ENCODE measurements at places on chromosomes 4 and X.

GRCh38 chrX:79631526-79631925 lies 264.4 kb upstream of the ITM2A start:
- DNase-seq = no peak

- no peak for DNase-seq
Measured at GRCh38 chr4:1019729-1020470, 8.5 kb downstream of the FGFRL1 start.

DNA sequence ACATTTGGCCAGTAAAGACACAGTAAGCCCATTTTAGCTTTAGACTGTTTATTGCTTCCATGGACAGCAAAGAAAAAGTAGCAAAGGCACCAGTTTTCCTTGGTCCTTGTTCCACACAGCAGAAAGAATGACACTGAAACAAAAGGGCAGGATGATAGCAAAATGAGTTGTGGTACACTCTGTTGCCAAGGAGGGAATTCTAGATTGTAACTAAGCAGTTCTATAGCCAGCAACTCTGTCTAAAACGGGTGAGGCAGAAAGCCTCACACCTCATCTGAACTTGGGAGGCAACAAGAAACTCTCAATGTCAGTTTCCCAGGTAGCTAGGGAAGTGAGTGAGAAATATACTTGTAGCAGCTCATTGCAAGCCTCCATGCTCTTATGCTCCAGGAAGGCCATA lies 39.2 kb downstream of the BBS12 start:
- no peak for DNase-seq

DNA sequence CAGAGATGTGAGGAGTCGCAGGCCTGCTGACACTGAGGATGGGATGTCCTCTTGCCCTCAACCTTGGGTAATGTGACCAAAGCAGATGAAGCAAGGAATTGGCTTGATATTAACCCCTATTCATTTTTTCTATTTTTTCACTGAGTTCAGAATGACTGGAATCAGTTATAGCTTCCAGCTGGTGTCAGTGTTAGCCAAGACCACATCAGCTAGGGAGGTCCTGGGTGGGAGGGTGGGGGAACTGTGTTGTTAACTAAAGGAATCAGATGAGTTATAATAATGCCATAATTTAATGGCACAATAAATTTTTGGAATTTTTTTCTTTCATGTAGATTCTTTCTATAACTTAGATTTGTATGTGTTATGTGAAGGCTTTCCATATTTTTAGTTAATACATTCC lies 91.9 kb downstream of the EGF start:
- DNase-seq = no peak

- no peak for DNase-seq
Measured at GRCh38 chr4:77501851-77502250, 103.8 kb upstream of the CXCL13 start.

DNA sequence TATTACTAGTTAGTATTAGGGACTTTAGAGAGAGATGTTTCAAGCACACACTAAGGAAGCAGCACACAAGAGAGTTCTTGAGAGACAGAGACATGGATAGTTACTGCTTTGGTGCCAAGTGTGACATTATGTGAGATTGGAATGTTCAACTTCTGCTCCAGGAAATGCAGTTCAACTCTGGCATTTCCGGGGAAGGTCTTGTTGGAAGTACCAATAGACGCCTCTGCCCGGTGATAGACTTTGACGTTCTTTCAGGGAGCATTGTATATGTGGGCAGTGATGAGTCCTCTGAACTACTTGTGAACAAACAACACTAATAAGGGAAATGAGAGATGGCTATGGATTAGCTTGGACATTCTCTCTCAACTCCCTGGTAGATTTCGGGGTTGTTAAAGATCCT lies 638.1 kb upstream of the BOD1L1 start:
- no peak for DNase-seq

DNA sequence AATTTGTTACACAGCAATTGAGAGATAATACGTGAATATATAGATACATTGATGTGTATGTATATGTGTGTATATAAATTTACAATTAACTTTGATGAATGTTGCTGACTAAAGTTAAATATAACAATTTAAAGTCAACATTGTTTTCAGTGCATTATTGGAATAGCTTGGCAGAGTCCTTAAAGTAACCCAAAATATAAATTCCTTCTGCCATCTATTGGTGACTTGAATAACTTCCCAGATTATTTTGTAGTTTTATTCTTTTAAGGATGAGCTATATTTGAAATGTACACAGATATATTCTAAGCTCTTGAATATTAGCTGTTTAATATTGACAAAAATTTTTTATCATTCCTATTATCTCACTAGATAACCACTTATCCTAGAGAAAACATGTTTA lies 298.2 kb upstream of the FSTL5 start:
- DNase-seq = no peak

Measured in T-helper 2 cell (primary cell).